Astrocyte of the hippocampus (primary cell): ENCODE measurements at places on chromosomes 2 and 18.

GRCh38 chr2:226730481-226730880 is 69.1 kb downstream of the IRS1 start:
- DNase-seq: peak; percentile 39

- no peak for DNase-seq
Observed at GRCh38 chr2:45257820-45258219, 248.6 kb upstream of the SIX2 start.

DNA sequence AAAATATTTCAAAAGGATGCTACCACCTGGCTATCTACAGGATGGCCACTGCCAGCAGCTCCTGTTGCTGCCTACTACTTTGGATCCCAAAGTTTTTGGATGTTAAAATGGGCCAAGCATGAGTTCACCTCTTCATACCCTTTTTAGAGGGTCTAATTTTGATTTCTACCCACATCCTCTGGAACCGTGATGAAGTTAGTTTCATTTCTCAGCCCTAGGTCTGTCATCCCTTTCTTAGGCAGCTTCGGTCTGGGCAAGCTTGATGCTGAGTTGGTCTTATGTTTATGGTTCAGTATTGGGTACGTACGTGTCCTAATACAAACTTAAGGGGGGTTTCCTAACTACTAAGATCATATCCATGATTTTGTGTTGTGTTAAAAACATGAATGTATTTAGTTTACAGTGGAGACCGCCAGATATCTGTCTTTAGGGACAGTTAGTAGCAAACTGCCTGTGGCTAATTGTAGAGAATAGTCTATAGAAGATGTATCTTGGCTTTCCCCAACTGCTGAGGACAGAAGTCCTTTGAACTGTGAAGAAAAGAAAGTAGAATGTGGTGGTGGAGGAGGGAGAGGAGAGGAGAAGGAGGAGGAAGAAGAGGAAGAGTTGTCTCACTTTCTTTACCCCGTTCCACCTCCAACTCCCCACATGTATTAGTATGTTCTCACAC is 184.9 kb downstream of the UBE2E3 start:
- no peak for DNase-seq

DNA sequence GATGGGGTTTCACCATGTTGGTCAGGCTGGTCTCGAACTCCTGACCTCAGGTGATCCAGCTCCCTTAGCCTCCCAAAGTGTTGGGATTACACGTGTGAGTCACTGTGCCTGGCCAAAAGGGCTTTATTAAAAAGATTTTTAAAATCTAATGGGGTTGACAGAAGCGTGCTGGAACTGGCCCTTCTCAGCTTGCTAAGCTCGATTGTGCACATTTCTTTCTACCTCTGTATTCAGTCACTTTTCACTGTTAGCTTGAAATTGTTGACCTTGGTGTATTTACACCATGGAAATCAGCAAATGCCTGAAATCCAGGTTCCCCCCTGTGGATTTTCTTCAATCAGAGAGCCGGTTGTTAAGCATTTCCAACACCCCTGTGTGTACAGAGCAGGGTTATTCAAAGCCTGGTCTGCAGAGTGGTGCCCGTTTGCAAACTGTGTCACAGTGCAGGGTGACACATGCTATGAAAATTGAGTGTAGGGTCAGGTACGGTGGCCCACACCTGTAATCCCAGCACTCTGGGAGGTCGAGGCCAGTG is 140.2 kb downstream of the TGIF1 start:
- no peak for DNase-seq

DNA sequence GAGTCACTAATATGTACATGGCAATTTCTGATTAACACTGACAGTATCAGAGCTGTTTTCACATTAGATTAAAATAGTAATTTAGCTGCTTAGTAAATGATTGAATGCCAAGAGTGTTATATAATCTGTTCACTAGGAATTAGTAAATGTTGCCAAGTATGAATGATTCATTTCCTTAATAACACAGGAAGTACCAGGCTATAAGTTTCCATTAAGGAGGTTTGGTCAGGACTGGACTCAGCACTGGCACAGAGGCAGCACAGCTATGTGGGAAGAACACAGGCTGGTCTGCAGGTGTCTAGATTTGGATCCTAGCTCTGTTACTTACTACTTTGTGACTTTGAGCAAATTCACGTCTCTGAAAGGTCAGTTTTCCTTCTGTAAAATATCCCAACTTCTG is 97.2 kb downstream of the TDRD15 start:
- DNase-seq: no peak

- peak; percentile 77 for DNase-seq
Observed at GRCh38 chr2:96195410-96196066, 13.1 kb downstream of the STARD7 start.

- DNase-seq: no peak
Observed at GRCh38 chr2:11898576-11898975, 152.1 kb downstream of the LPIN1 start.

- no peak for DNase-seq
Observed at GRCh38 chr2:172227719-172228118, 125.0 kb upstream of the DLX2 start.

- DNase-seq: no peak
Observed at GRCh38 chr2:234374736-234375135, 122.1 kb downstream of the ARL4C start.

GRCh38 chr2:71477231-71477691 is 23.9 kb downstream of the DYSF start:
- no peak for DNase-seq

DNA sequence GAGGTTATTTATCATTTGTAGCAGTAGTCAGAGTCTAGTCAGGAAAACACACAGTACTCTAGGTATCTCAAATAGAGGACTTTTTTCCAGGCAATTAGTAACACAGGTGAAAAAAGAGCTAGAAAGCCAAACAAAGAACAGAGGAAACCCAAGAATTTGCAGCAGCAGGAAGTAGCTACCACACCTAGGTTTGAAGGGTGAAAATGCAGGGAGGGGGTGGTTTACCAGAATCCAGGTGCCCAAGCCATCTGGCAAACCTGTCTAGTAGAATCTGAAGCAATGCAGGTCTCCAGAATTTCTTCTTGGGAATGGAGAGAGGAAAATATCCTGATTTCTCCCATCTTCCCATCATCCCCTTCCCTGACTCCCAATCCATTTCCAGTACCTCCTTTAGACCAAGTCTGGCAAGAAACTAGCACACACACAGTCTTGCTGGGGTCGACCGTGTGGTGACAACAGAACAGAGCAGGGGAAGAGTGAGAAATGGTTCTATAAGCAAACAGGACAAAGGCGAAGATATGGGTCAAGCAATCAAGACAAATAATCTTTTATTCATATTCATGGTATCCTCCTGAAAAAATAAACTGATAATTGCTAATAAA is 231.9 kb upstream of the MMADHC start:
- DNase-seq: no peak

GRCh38 chr2:30034052-30034775 is 112.6 kb upstream of the YPEL5 start:
- no peak for DNase-seq

GRCh38 chr2:123720760-123721159 is 304.3 kb upstream of the CNTNAP5 start:
- no peak for DNase-seq

DNA sequence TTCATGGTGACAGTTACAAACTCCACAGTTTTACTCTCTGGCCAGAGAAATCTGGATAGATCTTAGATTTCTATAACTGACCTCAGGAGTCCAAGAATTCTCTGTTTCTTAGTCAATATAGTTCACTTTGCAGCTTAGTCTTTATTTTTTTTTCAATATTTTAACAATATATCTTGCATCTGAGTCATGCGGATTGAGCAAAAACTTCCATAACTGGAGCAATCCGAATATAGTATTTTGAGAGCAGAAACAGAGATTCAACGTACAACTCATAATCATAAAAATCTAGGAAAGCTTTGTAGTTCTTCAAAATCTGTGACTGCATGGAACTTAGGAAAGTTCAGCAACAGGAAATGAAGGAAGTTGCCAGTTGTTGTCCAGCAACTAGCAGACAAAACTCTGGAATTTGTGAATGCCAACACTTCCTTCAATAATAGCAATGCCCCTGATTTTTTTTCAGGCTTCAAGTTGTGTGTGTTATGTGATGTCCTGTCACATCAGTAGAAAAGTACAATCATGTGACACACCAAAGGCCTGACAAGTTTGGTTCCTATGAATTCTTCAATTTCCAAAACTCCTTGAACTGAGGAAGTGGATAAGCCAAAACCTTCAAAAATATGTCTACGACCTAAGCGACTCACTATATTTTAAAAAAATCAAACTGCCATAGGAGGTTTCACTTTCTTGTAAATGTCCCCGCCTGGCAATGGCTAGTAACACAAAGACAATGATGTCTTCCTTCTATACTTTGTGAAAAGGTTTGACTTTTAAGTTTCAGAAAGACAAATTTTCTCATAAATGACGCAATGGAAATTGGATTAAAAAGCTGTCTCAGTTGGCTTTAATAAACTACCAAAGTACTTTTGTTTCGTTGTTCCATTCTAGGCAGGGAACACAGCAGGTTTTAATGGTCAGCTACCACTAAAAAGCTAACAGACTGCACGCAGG is 510.6 kb downstream of the ERBB4 start:
- DNase-seq: no peak

GRCh38 chr2:204357286-204357685 is 188.0 kb upstream of the PARD3B start:
- no peak for DNase-seq

GRCh38 chr2:162480067-162480466 is 136.1 kb downstream of the GCA start:
- DNase-seq: peak; percentile 9

- peak; percentile 91 for DNase-seq
Observed at GRCh38 chr2:223626716-223627115, 24.6 kb upstream of the SCG2 start.

- DNase-seq: no peak
Observed at GRCh38 chr2:41880561-41881243, 167.1 kb upstream of the PKDCC start.

DNA sequence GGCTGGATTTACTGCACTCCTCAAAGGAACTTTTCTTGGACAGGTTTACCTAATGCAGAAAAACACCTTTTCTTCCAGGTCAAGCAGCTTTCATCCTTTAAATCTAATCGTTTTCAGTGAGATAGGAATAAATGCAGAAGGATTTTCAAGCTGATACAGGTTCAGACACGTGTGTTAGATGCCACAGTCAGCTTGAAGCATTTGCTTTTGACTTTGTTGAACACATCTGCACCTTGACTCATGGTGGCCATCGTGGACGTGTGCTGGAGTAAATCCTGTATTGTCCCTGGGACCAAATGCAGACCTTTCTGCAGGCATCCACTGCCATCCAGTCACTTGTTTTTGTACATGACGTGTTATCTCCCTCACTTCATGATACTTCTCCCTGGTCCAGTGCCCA is 61.9 kb downstream of the KLHL29 start:
- no peak for DNase-seq

GRCh38 chr2:216210701-216211540 is 101.8 kb downstream of the XRCC5 start:
- DNase-seq: peak; percentile 76

GRCh38 chr2:25592766-25593292 is 80.5 kb downstream of the DTNB start:
- DNase-seq: no peak

DNA sequence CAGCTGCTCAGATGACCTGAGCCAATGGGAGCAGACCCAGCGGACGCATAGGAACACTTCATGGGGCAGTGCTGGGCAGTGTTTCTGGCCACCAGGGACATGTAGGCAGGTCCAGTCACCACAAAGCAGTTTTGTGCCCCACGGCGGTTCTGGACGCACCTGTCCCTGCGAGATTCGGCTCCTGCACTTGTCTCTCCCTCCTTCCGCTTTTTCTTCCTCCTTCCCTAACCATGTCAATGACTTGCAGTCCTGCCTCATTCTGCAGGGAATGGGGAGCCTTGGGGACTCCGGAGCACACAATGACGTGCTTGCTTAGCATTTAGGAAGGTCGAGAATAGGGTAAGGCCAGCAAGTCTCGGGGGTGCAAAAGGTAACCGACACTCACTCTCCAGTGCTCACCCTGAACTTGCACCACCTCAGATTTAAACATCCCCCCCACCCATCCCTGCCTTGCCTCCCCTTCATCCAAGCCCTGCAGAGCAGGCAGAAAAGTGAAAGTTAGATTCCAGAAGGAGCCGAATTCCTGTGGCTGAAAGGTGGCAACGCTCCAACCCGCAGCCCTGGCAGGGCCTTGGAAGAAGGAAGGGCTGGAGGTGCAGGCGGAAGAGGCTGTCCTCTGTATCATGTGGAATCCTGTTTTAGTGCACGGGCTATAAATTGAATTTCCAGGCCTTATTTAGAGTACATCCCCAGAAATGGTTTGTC is 40.5 kb upstream of the ATG16L1 start:
- DNase-seq: peak; percentile 98

- DNase-seq: peak; percentile 16
Observed at GRCh38 chr2:200447139-200447855, 62.6 kb downstream of the KCTD18 start.

GRCh38 chr2:121790276-121790956 is 35.0 kb downstream of the TSN start:
- peak; percentile 93 for DNase-seq

DNA sequence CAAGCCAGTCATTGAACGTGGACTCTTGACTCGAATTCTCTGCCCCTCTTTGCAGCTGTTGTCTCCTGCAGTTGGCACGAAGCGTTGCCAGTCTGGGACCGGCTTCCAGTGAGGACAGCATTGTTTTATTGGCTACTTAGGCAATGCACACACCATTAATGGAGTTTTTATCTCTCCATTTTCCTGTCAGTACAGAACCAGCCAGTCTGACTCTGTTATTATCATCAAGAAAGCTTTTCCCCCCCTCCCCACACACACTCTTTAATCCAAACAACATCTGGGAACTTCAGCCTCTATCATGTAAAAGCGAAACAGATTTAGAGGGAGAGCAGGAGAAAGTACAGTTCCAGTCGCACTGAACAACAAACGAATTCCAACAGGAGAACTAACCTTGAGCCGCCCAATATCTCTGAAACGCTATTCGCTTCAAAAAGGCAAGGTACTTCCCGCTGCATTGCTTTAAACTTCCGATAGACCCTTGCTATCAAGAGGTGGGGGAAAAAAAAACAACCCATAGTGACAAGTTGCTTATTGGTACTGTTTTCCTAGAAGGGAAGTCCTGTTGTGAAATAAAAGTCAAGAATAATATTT is 38.2 kb downstream of the ACVR1 start:
- DNase-seq: peak; percentile 49

DNA sequence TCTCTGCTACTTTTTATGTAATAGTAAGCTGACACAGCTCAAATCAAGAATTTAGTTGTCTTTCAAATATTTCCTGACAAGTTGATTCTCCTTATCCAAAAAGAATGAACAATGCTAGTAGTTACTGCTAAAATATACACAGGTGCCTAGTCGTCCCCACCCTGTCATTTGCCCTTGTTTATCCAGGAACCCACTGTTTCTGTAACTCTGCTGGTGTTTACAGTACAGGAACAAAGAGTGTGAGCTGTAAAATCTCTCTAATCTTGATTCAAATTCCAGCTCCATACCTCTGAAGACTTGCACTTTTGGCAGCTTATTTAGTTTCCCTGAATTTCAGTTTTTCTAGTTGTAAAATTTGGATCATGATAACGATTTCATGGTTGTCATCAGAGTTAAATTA is 21.1 kb upstream of the SCYGR2 start:
- no peak for DNase-seq

GRCh38 chr2:217739741-217740140 is 263.1 kb downstream of the TNS1 start:
- no peak for DNase-seq
